CD4-positive, alpha-beta T cell treated with Interferon gamma for 1 hour (primary cell): ENCODE measurements at places on chromosomes 6 and 20.

DNA sequence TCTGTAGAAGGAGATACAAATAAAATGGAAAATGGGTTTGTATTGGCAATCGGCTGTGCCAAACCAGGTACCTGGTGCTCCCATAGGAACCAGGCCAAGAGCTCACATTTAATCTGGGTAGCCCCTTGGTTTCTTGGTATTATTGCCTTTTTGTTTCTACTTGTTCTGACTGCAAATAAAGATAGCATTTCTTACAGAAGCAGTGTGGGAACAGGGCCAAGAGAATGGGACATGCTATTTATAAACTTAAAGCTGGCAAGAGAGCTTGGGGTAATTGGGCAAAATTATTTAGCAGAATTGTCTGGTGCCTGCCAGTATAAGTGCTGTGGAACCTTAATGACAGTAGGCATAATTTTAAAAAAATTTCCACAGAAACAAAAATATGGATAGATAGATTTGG, 113.5 kb upstream of the GLP1R start:
- DNase-seq: no peak

DNA sequence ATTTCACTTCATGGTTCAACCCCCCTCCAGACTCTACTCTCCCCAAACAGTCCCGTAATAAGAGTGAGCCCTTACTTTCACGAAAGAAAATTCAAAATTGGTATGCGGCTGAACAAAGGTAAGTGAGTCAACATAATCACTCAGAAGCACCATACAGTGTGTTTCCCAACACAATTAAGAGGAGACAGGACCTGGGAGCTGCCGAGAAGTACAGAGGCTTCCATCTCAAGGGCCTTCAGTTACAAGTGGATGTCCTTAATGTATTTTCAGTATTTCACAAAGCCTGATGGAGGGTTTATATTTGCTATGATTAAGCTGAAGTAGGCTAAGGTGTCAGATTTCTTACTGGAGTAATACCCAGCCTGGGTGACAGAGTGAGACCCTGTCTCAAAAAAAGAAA, 51.1 kb downstream of the MYO6 start:
- no peak for DNase-seq

DNA sequence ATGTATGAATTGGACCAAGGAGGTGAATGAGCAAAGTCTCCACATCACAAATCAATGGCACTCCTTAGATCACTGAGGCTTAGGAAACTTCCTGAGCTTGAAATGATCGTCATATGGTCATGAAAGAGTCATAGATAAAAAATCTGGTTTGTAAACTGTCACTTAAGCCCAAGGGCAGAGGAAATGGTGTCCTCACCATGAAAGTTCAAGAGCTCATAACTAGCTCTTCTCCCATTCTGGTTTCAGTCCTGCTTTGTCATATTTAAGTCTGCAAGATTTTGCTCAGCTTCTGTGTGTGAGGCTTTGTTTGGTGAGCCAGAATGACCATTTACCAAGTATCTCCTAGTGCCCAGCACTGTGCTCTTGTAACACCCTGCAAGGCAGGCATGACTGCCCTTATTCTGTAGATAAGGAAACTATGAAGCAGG, 60.5 kb downstream of the GJA10 start:
- no peak for DNase-seq

- DNase-seq: no peak
Observed at GRCh38 chr6:121503589-121503991, 68.1 kb downstream of the GJA1 start.

DNA sequence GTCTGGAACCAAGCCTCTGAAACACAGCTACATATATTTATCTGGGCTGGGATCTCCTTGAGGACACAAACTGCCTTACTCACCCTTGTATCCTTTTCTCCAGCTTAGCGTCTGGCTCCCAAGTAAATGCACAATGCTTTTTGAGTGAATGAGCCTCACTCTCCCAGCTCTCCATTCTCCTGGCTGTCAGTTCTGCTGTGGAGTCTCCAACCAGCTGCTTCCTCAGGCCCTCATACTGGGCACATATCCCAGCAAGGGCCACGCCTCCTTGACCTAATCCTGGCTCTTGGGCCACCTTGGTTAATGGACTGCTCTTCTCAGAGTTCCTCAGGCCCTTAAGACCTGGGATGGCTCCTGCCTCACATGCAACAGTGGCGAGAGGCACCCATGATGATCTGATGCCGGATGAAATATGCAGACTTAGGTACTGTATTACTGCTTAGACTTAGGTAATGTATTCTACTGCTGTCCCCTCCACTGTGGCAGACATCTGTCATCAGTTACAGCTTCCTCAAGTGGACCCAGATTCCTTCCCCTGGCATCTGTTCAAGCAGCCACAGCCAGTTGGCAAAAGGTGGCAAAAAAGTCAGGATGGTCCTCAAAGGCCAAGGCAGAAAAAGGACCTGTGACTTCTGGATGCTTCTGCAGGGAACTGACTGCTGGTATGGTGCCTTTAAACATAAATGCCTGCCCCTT, 16.5 kb downstream of the SNHG17 start:
- no peak for DNase-seq
